Activated CD4-positive, CD25-positive, alpha-beta regulatory T cell (primary cell): ENCODE measurements at places on chromosomes 5 and 9.

- no peak for DNase-seq
Measured at GRCh38 chr5:95959888-95960666, 1.6 kb downstream of the ELL2 start.

GRCh38 chr5:56829137-56829908, 14.0 kb downstream of the MAP3K1 start:
- no peak for DNase-seq

GRCh38 chr5:10685115-10685521, 75.9 kb downstream of the DAP start:
- DNase-seq = no peak

DNA sequence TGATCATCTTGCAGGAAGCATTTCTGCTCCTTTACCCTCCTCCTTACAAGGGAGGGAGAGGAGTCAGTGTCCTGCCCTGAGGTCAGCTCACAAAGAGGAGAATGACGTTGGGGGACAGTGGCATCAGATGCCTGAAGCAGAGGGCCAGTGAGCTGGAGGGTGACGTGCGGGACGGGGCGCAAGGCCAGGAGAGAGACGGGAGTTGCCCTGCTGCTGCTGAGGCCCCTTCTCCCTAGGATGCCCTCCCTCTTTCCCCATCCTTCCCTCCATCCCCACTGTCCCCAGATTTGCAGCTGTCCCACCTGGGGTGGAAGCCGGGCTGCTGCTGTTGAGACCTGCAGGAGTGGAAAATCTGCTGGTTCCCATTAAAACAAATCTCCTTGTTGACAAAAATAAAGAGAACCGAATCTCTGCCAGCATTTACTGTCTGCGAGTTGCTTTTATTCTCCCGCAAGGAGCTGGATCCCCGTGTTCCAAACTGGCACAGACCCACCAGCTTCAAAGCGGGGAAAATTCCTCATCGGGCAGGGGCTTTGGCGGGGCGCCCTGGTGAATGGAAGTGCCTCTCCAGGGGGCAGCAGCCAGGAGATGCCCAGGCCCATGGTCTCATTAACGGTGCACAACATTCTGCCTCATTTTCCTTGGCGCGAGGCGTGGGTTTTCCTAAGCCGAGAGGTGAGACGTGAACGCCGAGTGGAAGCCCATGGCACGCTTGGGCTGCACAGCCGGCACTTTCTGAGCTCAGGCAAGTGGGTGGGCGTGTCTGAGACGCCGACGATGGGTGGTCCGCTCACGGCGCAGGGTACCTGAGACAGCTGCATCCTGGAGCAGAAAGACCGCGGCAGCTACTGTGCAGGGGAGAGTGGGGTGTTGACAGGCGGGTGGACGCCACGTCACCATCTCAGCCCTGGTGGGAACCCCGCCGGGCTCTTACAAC, 13.9 kb upstream of the COL5A1 start:
- DNase-seq = no peak

- no peak for DNase-seq
Measured at GRCh38 chr9:93119953-93120845, 13.9 kb downstream of the NINJ1 start.

GRCh38 chr5:150142185-150142958, 13.3 kb downstream of the PDGFRB start:
- no peak for DNase-seq

DNA sequence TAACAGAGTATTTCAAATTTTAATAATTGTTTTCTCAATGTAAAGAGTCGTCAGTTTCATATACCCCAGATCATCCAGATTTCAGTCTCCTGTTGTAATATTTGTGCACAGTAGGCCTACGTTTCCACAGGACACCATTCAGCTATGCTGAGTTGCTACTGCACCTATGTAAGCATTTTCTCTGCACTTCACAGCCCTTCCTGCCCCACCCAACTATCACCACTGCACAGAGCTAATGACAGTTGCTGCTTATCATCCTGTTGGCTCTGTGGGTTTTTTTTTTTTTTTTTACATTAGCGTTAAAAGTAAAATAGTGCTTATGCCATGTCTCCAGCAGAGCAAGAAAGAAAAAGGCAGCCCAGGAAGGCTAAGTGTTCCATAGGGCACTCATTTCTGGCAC, 5.9 kb upstream of the PRKACG start:
- DNase-seq = no peak

DNA sequence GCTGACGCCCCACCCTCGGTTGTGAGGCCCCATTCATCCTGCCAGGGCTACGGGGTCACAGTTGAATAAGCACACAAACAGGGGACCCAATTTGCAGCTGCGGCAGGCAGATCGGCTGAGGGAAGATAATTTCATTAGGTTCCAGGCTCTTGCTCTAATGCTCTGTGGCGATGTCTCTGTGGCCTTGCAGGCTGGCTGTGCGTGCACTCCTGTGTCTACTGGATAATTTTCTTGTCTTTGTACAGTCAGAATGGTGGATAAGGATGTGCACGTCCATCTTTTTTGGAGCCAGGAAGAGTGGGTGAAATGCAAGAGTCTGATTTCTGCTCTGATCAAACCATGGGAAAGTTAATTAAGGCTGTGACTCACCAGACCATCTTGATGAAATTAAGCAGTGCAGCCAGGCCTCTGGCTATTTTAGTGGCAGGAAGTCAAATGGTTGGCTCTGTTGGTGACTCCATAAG, 39.2 kb downstream of the NSG2 start:
- DNase-seq = no peak

- DNase-seq = no peak
Measured at GRCh38 chr5:96852759-96853158, 23.5 kb upstream of the ERAP2 start.

DNA sequence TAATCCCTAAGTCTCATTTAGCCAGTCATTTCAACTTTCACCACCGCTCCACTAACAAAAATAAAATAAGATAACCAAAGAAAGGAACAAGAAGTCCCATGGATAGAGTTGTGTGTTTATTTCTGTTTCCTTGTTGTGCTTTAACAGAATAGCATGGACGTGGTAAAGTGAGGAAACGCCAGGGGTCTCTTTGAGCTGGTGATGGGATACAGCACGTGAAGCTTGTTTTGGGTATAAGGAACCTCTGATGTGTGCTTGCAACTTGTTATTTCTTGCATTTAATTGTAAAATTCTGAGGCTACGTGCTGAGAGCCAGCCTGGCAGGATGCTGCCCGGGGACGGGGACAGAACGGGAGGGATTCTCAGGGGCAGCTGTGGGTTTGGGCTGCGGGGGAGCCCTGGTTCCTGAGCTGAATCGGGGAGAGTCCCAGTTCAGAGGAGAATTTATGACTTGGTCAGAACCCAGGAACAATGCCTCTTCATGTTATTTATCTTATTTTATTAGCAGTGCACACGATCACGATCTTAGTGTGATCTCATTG, 63.4 kb downstream of the ANKRD33B start:
- DNase-seq = no peak

DNA sequence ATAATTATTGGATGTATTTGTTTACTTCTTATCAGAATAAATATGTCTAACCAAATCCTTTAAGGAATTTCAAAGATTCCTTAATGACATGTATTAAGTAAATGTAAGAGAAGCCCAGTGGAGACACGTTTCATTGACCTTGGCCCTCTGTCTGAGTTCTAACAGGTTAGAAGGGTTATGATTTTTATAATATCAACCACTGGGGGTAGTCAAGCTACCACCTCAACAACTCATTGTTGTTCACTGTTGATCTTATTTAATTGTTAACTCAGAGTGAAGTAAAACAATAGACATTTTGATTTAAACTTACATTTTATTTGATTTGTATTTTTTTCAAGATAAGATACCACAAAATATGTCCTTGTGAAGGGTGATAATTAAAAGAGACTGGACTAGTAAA, 499.2 kb upstream of the COX7C start:
- no peak for DNase-seq

GRCh38 chr9:106625259-106625789, 237.6 kb upstream of the ZNF462 start:
- no peak for DNase-seq

- DNase-seq = no peak
Measured at GRCh38 chr5:138968601-138969000, 93.5 kb upstream of the LRRTM2 start.

DNA sequence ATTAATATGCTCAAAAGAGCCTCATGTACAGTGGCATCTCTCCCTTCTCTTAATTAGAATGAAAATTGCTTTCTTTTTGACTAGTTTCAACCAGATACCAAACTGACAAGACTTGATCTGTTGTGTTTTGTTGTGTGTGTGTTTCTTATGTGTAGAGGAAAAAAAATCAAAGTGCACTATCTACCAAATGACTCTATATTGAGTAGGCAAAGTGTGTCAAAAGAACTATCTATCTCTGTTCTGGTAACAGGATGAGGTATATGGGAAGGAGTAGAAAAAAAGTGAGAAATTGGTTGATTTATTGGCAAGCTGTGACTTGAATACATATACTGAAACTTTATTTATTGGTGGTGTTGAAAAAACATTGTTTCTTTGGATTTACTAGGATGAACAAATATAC, 190.0 kb downstream of the SLF1 start:
- DNase-seq = no peak

- DNase-seq = no peak
Measured at GRCh38 chr5:16450163-16450562, 15.4 kb downstream of the ZNF622 start.

- DNase-seq = no peak
Measured at GRCh38 chr5:173680660-173681242, 64.3 kb upstream of the BOD1 start.

GRCh38 chr9:85515021-85515420, 226.7 kb downstream of the AGTPBP1 start:
- no peak for DNase-seq

DNA sequence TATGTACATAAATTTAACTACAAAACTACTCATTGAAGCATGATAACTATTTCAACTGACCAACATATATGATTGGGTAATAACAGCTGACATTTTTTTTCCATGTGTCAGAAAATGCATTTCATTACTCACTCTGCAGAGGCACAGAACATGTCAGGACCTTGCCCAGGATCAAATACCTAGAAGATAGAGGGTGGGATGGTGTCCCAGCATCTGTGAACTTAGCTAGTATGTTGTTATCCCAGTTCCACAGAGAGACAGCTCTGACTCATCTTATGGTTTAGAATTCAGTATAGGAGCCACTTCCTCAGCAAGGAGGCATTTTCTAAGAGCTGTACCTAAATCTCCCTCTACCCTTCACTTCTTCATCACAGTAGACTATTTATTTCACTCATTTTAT, 1198.6 kb upstream of the ACO1 start:
- no peak for DNase-seq

DNA sequence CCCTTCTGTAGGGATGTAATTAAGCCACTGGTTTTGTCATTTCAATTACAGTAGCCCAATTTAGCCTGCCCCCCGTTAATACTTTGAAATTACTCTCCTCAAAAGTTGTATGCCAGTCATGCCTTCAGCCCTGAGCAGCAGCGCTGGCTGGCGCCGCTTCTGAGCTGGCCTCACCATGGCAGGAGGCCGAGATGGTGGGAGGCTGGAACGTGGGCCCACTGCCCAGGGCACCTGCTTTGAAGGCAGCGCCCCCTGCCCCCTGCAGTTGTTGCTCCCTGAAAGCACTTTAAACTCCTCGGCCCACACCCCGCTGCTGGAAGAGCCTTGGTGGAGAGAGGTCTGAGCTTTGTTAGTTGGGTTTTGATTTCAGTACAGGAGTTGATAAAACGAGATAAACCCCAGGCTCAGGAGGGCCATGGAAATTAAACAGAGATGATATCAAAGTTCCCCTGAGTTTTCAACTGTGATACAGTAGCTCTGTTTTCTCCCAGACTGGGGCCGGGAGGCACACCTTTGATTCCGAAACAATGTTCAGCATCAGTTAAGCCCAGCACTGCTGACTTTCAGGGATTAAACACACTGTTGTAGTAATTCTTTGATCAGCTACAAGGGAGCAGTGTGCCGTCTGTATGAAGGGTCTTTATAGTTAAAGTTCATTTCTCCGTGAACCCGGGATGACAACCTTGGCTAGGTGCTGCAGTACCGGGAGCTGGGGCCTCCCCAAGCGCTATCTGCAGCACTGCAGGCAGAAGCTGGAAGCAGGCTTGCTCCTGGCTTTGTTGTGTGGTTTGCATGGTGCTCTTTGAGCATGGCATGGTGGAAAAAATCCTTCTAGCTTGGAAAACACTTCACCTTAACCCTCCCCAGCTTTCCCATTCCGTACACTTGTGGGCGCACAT, 9.5 kb downstream of the MVB12B start:
- no peak for DNase-seq

GRCh38 chr5:15940905-15941304, 238.7 kb downstream of the MARCHF11 start:
- no peak for DNase-seq

DNA sequence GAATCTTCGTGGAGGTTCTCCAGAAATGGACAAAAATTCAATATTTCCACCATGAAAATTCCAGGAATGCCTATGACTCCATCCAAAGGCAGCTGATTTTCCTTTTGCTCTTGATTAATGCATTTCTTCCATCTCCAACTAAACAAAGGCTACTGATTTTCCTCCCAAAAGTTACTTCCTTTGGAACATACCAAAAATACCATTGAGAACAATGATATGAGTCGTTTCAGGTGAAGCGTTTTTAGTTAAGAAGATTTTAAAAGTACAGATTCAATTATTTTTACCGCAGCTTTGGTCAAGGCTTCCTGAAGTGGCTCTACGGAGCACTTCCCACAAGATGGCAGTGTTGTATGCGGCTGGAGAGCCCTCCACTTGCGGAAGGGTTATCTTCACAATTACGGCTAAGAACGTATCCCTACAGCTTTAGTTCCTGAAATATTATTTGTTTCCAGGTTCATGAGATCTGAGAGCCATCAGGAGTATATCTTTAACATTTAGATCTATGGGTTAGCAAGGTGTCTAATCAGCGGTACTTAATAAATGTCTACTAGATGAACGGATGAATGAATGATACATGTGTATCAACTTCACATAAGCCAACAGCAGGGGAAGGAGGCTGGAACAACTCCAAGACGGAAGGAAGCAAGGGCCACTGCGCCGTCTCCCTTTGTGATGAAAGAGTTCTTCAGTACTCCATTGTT, 35.9 kb upstream of the ARSB start:
- DNase-seq = no peak

GRCh38 chr5:179612577-179613459, 10.7 kb downstream of the HNRNPH1 start:
- DNase-seq = no peak

- DNase-seq = no peak
Measured at GRCh38 chr9:116323571-116323970, 170.0 kb downstream of the PAPPA start.

GRCh38 chr5:92560698-92561401, 1020.2 kb downstream of the NR2F1-AS1 start:
- no peak for DNase-seq

GRCh38 chr9:96183751-96184150, 118.2 kb downstream of the HSD17B3 start:
- DNase-seq = no peak

DNA sequence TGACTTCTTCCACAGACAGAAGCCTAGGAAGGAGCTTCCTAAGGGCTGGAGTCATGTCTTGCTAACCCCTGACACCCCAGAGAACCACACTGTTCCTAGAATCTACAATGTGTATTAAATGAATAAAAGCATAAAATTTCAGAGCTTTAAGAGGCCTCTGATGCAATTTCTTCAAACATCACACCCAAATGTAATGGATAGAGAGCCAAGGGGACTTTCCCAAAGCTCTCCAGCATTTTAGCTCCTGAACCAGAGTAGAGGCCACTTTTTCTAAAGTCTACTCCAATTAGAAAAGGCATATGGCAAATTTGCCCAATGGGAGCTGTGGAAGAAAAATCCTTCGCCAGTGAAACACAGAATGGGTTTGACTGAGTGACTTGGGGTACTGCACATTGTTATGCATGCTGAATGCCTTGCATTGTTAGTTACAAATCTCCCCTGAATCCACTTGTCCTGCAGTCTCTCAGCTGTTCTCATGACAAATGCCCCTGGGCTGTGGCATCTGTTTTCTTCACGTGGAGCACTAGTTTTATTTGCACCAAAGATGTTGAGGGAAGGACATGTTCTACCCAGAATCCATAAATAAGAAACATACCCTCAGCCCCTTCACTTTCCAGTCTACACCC, 334.0 kb downstream of the ASTN2 start:
- DNase-seq = no peak
